ENCODE measurements at places on chromosomes 7 and 10.

DNA sequence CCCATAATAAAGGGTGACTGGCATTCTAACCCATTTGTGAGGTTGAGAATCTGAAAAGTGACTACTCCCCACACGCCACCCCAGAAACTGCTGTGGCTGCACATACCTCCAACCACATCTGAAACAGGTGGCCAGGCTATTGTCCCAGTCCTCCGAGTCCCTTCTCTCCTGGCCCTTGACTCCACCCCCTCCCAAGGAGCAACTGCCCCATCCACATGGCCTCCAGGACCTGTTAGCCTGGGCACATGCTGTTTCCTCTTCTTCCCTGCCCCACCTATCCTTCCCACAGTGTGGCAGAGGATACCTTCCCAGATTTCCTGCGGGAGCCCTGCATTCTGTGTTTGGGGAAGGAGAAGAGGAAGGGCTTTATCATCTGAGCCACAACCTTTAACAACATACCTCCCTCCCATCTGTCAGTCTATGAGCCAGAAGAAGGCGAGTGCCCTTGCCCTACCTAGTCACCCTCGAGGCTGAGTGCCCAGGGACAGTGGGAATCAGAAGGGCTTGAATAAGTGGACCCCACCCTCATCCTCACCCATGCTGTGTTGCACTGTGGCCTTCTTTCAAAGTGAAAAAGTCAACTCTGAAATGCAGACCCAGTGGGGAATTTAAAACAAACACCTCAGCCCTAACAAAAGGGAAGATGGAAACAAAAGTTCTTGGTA, 11.9 kb downstream of the STEAP1B start:
- DNase-seq: no peak

DNA sequence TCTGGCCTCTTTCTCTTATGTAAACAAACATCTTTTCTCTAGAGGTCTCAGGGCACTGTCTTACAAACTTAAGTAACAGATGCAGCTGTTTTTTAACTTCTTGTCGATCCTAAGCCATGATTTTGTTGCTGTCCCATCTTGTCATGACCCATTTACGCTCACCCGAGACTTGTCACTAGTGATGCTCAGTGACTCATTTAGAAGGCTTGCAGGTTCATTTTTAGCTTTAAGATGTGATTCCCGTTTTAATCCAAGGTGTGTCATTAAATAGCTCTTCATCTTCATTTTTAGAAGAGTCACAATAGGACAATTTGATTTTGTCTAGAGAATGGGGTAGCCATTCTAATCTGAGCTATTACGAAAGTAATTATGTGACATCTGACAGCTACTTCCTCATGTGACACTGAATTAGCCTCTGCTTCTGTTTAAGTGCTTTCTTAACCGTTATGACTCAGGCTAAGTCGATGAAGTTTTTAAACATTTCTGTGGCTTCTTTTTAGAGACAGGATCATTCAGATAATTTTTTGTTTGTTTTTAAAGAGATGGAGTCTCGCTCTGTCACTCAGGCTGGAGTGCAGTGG, 42.7 kb downstream of the SPDYE5 start:
- no peak for DNase-seq

DNA sequence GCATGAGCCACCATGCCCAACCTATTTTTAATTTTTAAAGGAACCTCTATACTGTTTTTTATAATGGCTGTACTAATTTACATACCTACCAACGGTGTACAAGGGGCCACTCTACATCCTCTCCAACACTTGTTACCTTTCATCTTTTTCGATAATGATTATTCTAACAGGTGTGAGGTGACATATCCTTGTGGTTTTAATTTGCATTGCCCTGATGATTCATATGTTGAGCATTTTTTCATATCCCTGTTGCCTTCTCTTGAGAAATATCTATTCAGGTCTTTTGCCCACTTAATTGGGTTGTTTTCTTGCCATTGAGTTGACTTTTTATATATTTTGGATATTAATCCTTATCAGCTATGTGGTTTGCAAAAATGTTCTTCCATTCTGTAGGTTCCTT, 167.0 kb downstream of the CTTNBP2 start:
- no peak for DNase-seq

DNA sequence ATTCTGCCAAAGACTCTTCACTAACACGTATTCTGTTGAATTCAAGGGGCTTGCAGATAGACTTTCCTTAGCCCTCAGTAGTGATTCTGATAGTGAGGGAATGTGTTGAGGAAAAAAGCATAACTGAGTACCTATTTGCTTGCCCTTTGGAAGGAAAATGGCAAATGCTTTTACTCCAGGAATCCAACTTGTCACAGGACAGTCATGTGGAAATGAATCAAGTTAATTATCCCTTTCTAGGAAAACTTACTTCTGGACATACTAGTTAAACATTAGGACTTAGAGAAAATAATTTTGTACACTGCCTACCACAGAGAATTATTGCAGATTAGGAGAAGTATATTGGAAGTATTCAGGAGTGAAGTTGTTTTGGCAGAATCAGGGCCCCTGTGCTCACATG, 148.9 kb upstream of the SLC13A1 start:
- DNase-seq: no peak

DNA sequence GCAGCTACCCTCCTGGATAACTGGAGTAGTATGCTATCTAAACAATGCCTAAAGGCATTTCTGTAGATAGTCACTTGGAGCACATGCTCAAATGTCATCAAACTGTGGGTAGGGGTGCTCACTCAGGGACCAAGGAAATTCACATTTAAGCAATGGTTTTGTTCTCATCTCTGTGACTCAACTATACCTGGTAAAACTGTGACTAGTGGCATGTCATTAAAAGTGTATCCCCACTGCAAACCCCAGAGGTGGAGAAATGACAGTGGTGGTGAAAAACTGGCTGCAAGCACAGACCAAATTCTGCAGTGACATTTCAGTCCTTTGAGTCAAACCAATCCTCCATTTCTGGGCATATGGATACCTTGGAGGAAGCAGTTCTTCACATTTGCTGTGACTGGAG, 134.2 kb upstream of the EFCAB10 start:
- DNase-seq: no peak

DNA sequence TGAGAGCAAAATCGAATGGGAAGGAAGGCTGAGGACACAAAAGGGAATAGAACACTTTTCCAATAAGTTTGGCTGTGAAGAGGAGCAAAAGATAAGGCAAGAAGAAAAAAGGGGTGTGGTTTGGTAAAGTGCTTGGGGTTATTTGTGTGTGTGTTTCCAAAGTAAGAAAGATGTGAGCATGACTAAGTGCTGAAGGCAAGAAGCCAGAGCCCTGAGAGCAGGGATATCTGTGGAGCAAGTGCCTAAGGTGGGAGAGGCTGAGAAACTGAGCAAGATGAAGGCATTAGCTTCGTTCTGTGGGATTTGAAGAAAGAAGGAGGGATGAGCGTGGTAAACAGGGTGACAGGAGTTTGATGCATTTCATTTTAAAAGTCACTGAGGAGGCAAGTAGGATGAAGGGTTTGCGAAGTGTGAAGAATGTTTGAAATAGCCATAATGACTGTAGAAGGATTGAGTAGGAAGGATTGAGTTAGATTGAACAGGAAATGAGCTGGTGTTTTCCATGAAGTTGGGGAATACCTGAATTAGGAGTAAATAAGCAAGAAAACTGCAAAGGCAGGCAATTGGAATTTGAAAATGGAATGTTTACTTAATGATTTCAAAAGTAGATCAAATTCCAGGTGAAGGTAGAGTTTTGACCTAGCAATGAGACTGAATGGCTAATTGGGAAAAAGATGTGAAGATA, 19.9 kb upstream of the SP4 start:
- no peak for DNase-seq

- DNase-seq: no peak
Observed at GRCh38 chr7:78169992-78170391, 371.4 kb downstream of the PHTF2 start.

- no peak for DNase-seq
Observed at GRCh38 chr7:74343281-74344131, 54.3 kb downstream of the CLIP2 start.

- DNase-seq: no peak
Observed at GRCh38 chr7:43787771-43788170, 29.3 kb downstream of the BLVRA start.

DNA sequence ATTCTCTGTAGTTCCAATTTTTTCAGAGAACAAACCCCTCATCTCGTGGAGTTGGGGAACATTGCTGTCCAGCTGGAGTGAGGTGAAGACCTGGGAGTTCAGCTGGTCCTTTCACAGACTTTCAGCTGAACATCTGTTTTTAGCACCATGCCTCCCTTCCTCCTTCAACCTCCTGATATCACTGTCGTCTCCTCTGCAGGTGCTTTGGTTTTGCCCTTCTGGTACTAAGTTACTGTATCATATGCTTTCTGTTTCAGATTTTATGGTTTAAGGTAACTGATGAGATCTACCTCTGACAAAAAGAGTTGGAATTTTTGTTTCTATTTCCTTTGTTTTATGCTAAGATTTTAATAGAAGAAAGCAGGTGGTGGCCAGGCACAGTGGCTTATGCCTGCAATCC, 102.9 kb downstream of the ZNF438 start:
- DNase-seq: no peak

GRCh38 chr7:26930201-26930600, 65.8 kb upstream of the SKAP2 start:
- no peak for DNase-seq

- no peak for DNase-seq
Observed at GRCh38 chr10:126187399-126187798, 200.9 kb downstream of the ADAM12 start.

DNA sequence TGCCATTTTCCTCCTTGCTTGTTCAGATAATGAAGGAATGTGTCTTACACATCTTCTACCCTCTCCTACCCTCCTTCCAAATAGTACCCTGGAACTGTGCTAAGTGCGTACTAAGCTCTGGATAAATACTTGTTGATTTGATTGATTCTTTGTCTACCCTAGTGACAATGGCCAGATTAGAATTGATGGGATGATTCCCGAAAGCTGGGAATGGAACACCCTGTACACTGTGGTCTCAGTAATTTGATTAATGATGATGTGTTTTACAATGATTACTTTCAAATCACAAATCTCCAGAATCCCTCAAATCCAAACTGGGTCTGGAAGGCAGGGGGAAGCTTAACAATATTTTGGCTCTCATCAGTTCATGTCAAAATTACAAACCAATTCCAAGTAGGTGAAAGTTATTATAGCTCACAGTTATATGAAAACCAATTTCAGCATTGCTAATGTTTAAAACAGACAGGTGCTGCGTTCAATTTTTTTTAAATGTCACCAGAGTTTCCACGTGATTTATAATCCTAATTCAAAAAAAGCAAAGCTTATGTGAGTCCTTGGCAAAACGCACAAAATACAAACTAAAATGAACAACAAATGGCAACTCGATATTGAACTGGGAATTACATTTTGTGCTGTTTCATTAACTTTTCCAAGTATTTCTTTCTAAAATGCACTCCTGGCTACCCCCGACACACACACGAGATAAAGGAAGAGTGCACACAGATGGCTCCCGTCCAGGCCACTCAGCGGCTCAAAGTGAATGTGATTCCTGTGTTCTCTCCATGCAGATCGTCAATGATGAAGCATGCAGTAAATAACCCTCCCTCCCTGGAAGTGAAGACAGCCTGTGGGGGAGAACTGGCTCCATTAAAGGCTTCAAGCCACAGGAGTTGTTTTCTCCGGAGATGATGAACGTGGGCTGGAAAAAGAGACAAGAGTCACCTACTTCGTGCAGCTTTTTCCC, 21.7 kb upstream of the ADRB1 start:
- DNase-seq: no peak

- no peak for DNase-seq
Observed at GRCh38 chr7:123770378-123770777, 21.6 kb upstream of the WASL start.

DNA sequence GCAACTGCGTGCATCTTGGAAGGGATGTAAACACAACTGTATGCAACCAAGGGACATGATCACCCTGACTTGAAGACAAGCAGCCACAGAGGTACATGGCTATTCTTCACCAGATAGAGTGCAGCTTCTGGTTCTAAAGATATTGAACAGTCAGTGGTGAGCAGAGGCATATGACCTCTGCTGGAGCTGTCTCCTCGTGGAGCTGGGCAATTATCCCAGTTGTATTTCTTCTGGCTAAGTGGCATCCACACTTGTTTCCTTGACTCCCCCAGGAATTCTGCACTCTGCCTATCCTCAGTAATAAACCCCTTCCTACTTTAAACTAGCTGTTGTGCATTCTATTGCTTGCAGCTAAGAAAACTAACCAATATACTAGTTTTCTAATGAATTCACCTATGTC, 216.8 kb downstream of the THSD7A start:
- no peak for DNase-seq

DNA sequence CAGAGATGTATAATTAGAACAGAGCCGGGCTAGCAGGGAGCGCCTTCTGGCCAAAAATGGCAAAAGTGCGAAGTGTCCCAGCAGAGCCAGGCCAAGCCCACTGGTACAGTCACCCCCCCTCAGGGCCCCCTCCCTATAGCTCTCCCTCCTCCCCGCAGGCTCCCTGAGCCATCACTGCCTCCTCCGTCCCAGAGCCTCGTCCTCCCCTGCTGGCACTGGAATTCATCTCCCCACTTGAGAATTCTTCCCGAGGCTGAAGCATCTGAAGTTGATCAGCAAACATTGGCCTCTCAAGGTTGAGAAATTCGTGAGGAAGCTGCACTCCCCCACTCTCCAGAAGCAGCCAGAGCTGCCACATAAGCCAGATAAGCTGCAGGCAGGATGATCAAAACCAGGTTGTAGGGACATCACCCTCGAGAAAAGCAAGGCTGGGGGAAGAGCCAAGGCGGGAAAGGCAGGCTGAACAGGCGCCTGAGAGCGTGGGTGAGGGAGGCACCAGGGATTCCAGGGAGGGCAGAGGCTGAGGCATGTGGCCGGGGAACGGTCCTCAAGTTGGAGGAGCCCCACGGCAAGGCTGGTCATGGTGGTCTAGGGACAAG, 23.4 kb downstream of the CAMK2G start:
- DNase-seq: no peak

DNA sequence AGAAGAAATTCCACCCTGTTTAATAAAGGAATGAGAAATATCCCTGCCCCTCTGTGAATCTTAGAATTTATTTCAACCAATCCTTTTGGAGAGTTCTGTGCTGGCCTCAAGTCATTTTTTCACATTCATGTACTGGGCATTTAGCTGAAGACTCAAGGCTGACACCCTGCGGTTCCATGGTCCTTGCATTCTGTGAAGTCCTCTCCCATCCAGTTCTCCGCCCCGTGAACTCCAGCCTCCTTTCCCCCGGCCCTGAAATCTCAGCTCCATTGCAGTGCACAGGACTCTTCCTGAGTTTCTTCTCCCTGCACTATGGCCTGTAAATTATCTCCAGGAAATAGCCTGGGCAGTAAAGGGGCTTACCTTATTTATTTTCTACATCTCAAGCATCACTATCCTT, 183.0 kb upstream of the KCND2 start:
- DNase-seq: no peak

GRCh38 chr7:55179931-55180682, 161.3 kb downstream of the EGFR start:
- no peak for DNase-seq

DNA sequence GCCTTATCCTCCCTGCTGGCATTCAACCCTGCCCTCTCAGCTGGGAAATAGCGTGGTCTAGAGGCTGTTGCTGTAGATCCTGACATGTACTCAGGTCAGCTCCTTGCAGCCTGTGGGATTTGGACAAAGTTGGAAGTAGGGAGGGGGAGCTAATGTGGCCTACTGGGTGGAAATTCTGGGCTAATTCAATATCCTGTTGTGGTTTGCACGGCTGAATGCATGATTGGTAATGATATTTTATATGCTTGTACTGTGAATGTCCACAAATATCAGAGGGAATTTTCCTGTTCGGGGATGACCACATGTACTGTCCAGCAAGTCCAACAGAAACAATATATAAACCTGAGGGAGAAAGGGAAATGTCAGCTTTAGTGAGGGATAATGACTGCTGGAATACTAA, 22.1 kb upstream of the NPVF start:
- no peak for DNase-seq

GRCh38 chr10:26780106-26780792, 80.5 kb downstream of the ABI1 start:
- no peak for DNase-seq
